ENCODE measurements at places on chromosomes 6 and 20.

GRCh38 chr20:61014491-61014890 is 237.6 kb upstream of the CDH4 start:
- DNase-seq: no peak

GRCh38 chr6:4370066-4370465 is 234.7 kb upstream of the ECI2 start:
- no peak for DNase-seq

DNA sequence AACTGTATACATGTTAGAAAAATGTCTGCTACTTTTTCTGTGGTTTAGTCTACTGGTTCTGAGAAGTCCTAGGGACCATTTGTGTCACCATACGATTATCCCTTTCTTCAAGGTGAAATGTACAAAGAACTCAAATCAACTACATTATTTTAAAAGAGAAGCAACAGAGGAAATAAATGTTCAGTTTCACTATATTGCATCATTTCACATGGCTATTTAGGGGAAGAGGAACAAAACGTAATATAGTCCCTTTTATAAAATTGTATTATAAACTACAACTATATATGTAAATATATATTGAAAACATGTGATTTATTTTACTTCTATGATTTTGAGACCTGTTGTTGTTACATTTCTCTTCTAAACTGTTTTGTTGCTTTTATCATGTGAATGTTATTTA is 1308.0 kb downstream of the EPHA7 start:
- no peak for DNase-seq

- DNase-seq: no peak
Observed at GRCh38 chr20:47360297-47361056, 4.0 kb upstream of the ZMYND8 start.

DNA sequence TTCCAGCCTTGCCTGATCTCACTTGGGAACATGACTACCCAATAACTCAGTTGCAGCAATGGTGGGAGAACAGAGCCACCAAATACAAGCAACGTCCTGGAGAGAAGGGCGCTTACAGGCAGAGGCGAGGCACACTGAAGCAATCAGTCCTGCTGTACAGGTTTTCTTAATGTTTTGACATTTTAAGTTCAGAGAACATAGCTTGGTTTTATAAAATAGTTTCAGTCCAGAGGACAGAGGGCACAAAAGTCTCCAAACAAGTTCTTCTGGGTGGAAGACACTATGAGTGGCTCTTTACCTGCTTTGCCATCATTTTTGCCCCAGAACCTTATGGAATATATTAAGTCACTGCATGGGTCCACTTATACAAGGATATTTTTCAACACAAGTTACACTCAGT is 103.4 kb upstream of the KCNG1 start:
- no peak for DNase-seq

- DNase-seq: no peak
Observed at GRCh38 chr6:141199074-141199473, 933.7 kb upstream of the GJE1 start.
